ENCODE measurements at places on chromosomes 1 and 21.
A peak's percentile ranks its signal among the peaks of the same experiment; 100 is the strongest.

DNA sequence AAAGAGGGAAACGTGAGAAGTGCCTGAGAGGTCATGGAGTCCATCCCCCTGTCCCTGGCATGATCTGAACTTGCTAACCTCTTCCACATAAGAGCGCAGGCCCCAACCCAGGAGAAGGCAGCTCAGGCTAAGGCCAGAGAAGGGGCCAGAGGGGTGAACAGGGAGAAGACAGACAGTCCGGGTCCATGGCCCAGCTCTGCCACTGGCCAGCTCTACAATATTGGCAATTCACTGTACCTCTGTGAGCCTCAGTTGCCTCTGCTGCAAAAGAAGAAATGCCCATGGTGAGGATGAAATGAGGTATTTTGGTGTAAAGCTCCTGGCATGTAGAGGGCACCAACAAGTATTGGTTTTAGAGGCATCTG lies 72.3 kb downstream of the CAMK2N1 start:
- no peak for DNase-seq

DNA sequence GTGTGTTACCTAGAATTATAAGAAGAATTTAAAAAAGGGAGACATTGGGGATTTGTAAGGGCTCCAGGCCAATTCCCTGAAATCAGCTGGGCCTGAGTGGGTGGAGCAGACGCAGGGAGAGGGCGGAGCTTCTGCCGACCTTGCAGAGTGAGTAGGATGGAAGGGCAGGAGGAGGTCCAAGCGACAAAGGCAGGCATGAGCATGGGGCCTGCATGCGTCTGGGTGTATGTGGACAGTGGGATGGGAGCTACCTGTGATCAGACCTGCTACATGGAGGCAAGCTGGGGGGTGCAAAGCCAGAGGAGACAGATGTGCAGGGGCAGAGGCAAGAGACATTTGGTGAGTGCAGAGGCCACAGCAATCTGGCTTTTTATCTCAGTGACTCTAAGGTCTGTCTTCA lies 105.3 kb upstream of the OLIG2 start:
- DNase-seq = no peak

GRCh38 chr1:182113879-182114626 lies 52.5 kb upstream of the ZNF648 start:
- DNase-seq = no peak

GRCh38 chr1:49323925-49324540 lies 547.3 kb upstream of the BEND5 start:
- DNase-seq = no peak

GRCh38 chr1:184553845-184554244 lies 167.0 kb downstream of the C1orf21 start:
- DNase-seq = no peak

GRCh38 chr1:230375147-230375546 lies 51.0 kb downstream of the PGBD5 start:
- no peak for DNase-seq

GRCh38 chr21:46038871-46039397 lies 57.4 kb downstream of the COL6A1 start:
- no peak for DNase-seq

- DNase-seq = peak; percentile 44
Measured at GRCh38 chr1:64823691-64824476, 79.0 kb downstream of the RAVER2 start.

All from CD8-positive, alpha-beta T cell (primary cell).